ENCODE measurements at places on chromosomes 7 and 10.

DNA sequence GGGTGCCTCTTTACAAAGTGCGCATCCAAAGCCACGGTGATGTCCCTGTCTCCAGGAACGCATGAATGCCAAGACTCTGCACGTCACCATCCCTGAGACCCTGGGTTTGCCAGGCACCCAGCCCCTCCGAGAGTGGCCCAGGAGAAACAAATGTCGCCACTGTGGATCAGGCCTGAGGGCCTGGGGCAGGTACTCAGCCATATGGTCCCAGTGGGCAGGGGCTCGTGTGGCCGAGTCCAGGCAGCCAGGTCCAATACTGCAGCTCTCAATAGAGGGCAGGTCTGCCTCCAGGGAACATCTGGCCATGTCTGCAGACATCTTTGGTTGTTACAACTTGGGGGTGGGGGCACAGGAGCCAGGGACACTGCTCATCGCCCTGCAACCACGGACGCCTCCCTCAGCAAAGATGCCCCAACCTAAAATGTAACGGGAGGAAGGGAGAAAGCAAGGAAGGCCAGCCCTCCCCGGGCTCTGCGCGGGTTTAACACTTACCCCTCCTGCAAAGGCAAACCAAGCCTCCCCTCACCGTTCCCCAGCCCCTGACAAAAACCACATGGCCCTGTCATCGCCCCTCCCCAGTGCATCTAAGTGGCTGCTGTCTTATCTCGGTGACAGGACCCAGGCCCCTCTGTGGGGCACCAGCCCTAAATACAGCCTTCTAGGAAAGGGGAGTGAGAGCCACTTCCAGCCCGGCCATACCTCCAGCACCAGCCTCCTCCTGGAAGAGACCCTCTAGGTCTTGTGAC, 10.3 kb upstream of the PAPOLB start:
- no peak for DNase-seq

DNA sequence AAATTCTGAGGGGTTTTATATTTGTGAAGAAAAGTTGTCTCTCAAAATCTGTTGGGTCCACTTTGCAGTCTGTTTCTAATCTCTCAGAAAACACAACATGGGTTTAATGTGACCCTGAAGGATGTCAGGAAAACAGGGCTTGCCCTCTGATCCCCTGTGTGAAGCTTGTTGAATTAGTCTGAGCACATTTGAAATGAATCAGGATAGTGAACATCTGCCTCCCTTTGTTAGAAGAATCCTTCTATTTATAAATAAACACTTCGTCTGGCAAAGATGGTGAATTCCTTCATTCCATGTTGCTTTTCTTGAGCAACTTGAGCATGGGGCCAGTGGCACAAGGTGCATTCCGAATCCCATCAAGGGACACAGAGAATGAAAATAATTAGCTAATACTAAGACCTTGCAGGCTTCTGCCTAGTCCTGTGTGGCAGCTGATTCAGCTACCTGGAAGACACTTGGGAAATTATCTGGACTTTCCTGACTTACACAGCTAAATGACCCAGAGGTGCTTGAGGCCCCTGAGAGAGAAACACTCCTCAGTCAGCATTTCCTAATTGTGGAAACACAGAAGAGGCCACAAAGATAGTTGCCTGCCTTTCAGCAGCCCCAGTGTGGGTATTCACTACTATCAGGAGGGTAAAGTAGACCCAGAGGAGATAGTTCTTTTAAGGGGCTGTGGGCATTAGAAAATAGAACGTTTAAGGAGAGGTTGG, 305.5 kb downstream of the C7orf25 start:
- no peak for DNase-seq

- DNase-seq = no peak
Measured at GRCh38 chr7:1251796-1252539, 19.3 kb downstream of the UNCX start.

- DNase-seq = no peak
Measured at GRCh38 chr10:3477683-3478082, 305.1 kb upstream of the PITRM1 start.

GRCh38 chr10:86300399-86300925, 66.1 kb downstream of the GRID1 start:
- DNase-seq = no peak

DNA sequence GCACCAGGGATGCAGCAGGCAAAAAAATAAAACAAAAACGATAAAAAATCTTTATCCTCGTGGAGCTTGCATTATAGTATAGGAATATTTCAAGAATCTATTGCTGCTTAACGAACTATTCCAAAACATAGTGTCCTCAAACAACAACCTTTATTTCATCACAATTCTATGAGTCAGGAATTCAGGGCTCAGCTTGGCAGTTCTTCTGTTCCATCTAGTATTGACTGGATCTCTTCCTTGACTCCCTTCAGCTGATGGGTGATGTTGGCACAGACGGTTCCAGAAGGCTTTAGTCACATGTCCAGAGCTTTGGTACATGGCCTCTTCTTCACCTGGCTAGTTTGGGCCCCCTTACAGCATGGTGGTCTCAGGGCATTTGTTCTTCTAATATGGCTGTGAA, 88.0 kb downstream of the RTKN2 start:
- DNase-seq = no peak

- DNase-seq = peak; percentile 54
Measured at GRCh38 chr7:129958643-129959470, 6.1 kb upstream of the UBE2H start.

GRCh38 chr7:125592331-125592730, 662.7 kb upstream of the POT1 start:
- DNase-seq = no peak

DNA sequence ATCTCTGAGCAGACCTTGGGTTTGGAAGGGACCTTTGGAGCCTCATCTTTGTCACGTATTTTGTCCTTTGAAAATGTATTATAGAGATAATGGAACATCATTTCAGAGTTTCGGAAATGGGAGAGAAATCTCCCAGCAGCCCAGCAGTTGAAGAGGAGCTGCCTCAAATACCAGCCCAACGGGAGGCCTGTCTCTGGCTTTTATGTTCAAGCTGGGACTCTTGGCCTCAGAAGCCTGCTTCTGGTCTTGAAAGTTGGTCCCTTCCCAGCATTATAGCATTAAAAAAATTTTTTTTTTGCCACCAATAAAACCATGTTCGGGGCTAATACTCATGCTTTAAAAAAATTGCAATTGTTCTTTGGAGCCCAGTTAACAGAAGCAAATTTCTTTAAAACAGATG, 73.4 kb upstream of the CTBP2 start:
- no peak for DNase-seq

DNA sequence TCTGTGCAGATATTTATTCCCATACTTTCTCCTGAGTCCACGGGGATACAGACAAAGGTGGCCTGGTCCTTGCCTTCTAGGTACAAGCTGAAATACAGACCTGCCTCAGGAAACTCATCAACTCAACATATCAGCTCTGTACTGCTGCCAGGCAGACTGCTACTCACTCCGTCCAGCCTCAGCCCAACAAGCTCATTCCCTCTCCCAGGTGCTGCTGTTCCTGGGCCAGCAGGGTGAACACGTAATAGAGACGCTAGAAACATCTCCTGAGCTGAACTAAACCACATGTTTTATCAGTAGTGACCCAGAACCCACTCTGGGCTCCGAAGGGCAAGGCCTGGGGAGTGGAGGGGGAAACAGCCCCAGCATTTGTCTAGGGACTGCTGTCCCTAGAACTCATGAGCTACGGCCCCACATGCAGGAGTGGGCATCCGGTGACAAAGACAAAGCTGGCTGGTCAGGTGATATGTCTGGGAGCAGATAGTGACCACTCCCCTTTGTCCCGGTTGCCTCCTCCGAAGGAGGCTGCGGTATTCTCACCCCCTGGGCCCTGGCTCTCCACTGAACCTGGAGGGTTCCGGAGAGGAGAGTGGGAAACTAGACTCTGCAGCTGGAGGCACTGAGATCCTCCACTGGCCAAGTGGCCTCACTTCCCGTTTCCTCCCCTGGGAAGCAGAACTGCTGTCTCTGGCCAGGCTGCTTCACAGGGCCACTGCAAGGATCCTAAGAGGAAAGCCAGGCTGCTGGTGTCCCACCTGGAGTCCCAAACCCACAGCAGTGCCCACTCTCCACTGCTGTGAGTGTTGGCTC, 116.1 kb downstream of the FAM53B start:
- no peak for DNase-seq

DNA sequence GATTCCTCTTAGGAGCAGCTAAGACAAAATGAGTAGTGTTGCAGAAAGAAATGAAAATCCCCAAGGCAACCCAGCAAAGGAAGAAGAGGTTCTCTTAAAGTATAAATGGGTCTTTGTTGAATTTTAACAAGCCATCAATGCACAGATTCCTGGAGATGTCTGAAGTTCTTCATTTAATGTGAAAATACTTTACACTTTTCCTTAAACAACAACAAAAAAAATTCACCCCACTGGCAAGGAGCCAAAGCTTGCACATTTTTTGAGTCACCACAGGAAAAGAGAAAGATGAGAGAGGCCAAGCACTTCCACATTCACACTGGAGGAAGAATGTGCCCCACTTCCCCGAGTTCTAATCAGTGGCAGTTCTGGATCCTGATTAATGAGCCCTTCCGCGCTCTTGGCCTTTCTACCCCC, 286.4 kb upstream of the MEOX2 start:
- no peak for DNase-seq

DNA sequence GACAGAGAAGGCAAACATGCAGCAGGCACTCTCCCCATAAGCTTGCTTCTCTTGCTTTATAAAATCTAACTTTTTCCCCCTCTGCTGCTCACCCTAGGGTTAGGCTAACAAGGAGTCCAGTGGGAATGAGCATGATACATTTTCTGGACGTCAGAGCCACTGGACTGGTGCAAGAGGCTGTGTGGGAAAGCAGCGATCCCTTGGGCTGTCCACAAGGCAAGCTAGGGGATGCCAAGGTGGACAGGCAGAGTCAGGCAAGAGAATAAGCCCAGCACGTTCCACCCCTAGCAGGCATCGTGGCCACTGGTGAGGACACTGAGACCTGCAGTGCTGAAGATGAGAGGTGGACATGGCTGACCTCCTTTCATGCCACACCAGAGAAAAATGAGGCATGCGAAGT, 290.9 kb upstream of the ZMIZ1 start:
- no peak for DNase-seq

- no peak for DNase-seq
Measured at GRCh38 chr10:115921795-115922194, 351.2 kb downstream of the GFRA1 start.

DNA sequence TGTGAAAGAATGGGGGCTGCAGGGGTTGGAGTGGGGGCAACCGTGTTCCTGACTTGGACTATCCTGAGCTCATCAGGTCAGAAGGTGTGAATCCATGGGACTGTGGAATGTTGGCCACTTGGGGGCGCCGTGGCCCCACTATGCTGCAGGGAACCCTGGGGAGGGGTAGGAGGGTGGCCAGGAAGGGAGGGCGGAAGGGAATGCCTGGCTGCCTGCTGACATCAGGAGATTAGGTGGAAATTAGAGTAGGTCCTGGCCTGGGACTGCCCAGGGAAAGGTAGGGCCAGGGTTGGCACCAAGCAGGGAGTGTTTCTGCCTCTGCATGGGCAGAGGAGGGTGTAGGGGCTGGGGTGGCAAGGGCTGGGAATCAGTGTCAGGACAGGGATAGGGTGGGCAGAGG, 65.8 kb upstream of the PRSS58 start:
- DNase-seq = peak; percentile 33

- DNase-seq = no peak
Measured at GRCh38 chr10:127182161-127182560, 14.2 kb downstream of the INSYN2A start.

DNA sequence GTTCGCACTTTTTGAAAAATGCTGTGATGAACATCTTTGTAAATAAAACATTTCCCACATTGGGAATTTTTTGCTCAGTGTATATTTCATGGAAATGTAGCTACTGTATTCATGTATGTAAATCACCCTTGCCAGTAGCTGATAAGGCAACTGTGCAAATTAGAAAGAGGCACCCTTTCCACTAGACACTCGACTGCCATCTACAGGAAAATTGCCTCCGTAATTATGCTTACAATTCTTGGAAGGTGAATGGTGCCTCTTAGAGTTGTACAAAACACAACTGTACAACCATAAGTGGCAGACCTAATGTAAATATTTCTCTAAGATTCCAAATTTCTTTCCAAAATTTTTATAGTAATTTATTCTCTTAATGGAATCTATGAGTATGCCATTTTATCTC, 491.7 kb downstream of the CCSER2 start:
- DNase-seq = no peak

DNA sequence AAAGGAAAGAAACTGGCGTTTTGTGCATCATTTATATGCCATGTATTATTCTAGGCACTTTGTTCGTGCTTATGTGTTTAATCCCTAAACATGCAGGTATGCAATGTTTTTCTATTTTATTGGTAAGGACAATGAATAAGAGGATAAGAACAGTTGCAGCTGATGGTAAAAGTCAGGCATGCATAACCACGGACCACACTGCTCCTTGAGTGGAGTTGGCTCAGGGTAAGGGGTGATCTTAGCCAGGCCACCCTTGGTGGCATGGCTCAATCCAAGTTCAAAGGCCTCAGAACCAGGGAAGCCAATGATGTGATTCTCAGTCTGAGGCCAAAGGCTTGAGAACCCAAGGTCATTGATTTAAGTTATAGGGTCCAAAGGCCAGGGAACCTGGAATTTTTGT, 1068.1 kb downstream of the NRG3 start:
- no peak for DNase-seq

- no peak for DNase-seq
Measured at GRCh38 chr10:125626671-125627070, 56.3 kb downstream of the TEX36 start.

GRCh38 chr10:34305189-34305588, 509.9 kb downstream of the PARD3 start:
- DNase-seq = no peak

DNA sequence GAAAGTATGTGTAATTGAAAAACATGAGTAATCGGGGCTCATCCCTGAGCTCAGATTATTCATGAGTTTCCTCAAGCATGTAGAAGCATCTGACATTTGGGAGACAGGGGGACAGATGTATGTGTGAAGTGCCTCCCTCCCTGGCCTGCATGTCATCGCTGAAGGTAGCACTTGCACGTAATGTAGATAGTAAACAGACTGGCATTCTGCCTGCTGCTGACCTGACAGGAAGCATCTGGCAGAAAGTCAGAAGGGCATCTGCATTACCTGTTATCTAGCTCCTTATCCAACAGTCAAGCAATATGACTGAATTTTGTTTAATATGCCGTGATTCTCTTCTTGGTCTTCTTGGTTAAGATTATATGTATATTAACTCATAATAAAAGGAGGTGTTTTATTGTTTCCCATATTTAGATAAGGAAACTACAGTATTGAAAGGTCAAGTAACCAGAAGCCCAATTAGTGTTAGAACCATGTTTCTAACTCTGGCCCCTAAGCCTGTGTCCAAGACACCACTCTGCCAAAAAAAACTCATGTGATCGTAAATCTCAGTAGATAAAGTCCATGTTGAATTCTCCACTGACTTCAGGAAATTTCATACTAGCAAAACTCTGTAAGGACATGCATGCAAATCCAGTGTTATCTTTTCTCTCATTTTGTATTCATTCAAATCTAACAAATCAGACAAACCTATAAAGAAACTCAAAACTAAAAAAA, 918.1 kb upstream of the MBL2 start:
- DNase-seq = no peak

- no peak for DNase-seq
Measured at GRCh38 chr7:110071192-110071591, 1019.7 kb upstream of the LRRN3 start.

- DNase-seq = no peak
Measured at GRCh38 chr7:140294454-140294853, 103.9 kb downstream of the SLC37A3 start.

Data from CD4-positive, alpha-beta T cell treated with Interleukin-1 beta for 1 hour (primary cell).